Umbilical cord (tissue), 2 donors: ENCODE measurements at places on chromosomes 16 and 17. TPM values are rescaled to one million over a fixed set of nuclear protein-coding genes. Genes with fewer than 3 reads are reported as not detected.
A peak's percentile ranks its signal among the peaks of the same experiment; 100 is the strongest.

CRYBA1 gene
- not detected for total RNA-seq

FBXW10 gene
- 0.24 TPM for total RNA-seq

NPB gene
- 1.4 TPM for total RNA-seq

SLC4A1 gene
- 34.4 TPM for total RNA-seq

C1QTNF8 gene
- total RNA-seq: not detected

ARHGDIG gene
- 18.3 TPM for total RNA-seq

DNA sequence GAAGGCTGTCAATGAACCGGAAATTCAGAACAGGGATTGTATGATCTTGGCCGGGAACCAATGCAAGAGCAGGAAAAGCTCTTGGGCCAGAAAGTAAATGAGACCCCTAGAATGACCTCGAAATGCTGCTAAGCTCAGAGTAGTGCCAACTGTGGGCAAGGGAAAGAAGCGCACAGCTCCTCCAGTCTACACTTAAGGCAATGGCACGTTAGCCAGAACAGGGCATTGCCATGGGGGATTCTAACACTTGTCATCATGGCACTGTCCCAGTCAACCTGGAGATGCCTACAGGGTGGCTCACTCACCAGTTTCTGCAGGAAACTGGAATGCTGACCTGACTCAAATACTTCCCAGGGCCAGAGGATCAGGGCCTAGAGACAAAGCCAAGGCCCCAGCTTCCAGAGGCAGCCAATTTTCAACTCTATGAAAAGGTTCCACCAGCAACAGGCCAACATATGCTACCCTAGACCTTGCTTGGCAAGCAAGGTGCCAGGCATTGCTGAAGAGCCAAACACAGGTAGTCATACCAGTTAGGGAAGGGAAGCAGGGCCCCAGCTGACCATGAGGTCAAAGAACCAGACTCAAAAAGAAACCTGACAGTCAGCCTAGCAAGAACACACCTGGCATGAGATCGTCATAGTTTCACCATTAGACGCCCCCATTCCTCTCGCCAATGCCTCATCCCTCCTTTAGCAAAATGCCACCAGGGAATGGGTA lies 34.9 kb downstream of the ARHGAP17 start:
- DNase-seq: no peak

GRCh38 chr16:85395207-85395912 lies 217.8 kb upstream of the GSE1 start:
- peak; percentile 99 for DNase-seq

DNA sequence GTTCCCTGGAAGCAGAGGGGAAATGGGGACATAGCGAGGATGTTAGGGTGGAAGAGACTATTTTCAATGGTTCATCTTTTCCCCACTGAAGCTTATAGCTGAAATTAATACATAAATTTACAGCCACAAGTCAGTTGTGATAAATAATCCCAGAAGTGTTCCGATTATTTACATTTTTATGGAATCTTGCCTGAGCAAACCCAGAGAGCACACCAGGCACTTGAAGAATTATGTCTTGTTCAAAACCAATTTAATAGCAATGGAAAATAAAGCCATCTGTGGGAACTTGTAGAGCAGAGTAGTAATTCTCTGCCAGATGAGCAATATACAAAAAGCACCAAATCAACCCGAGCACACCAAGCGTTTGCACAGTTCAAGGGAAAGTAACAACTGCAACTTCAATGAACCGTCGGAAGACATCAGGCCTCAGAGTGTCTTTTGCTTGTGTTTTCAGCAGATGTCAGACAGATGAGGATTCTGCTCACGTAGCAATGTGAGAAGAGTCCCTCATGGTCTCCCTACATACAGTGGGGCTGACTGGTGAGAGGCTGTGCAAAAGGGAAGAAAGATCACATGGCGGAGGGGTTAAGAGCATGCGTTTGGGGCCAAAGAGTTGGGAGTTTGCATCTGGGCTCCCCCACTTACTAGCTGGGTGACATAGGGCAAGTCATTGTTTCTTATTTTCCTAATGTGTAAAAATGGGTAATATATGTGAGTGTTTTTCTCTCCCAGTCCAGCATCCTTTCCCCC lies 148.7 kb upstream of the HS3ST2 start:
- no peak for DNase-seq

DNA sequence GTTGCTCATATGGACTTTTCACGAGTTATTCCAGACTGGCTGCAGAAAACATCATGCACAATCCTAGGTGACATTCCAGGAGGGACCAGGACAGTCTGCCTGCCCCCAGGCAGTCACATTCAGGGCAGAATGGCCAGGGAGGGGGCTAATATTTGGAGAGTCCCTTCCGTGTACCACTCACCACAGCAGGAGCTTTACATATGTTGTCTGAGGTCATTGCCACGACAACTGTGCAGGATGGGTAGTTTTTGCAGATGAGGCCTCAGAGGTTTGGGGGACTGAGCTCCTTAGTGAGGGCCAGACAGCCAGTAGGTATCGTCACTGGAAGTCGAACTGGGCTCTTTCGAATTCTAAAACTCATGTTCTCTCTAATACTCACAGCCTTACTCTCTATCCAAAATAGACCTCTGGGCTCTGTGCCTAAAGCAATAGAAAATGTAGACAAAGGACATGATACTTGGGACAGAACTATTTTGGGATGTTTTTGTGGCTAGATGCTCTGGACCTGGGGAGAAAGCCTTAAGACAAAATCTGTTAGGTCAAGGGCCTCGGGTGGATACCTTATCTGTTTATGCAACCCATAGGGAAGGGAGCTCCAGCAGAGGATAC lies 338.5 kb downstream of the MAF start:
- DNase-seq: no peak

DNA sequence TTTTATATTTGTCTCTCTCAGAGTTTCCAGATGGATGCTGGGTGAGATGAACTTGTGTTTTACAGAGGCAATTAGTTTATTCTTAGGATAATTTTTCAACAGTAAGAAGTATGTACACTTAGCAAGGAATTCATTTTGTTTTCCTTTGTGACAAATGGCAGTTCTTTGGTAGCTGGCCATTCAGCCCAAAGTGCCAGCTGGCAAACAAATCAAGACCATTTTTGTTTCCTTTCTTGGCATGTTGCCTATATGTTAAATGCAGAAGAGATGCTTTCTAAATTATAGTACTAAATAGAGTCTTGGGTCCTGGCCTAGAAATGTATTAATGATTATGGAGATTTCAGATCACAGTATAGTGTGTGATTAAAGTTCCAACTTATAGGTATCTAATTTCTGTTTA lies 337.1 kb downstream of the CNTNAP4 start:
- no peak for DNase-seq

GRCh38 chr17:3645310-3645709 lies 8.8 kb downstream of the CTNS start:
- no peak for DNase-seq

DNA sequence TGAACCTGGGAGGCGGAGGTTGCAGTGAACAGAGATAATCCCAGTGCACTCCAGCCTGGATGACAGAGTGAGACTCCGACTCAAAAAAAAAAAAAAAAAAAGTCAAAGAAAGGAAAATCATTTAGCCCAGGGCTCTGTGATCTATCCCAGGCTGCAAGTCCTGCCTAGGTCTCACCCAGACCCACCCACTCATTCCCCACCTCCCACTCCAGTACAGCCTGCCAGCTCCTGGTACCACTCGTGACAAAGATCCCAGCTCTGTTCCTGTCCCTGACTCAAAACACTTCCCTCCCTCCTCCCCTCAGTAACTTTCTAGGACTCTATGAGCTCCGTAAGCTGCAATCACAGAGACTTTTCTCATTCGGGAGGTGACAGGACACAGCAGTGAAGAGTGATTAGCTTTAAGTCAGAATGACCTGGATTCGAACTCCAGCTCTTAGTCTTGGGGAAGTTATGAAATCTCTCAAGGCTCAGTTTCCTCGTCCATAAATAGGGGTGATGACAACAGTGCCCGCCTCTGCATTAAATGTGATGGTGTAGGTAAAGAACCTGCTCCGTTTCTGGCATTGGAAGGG lies 28.0 kb upstream of the MRPS23 start:
- DNase-seq: no peak

DNA sequence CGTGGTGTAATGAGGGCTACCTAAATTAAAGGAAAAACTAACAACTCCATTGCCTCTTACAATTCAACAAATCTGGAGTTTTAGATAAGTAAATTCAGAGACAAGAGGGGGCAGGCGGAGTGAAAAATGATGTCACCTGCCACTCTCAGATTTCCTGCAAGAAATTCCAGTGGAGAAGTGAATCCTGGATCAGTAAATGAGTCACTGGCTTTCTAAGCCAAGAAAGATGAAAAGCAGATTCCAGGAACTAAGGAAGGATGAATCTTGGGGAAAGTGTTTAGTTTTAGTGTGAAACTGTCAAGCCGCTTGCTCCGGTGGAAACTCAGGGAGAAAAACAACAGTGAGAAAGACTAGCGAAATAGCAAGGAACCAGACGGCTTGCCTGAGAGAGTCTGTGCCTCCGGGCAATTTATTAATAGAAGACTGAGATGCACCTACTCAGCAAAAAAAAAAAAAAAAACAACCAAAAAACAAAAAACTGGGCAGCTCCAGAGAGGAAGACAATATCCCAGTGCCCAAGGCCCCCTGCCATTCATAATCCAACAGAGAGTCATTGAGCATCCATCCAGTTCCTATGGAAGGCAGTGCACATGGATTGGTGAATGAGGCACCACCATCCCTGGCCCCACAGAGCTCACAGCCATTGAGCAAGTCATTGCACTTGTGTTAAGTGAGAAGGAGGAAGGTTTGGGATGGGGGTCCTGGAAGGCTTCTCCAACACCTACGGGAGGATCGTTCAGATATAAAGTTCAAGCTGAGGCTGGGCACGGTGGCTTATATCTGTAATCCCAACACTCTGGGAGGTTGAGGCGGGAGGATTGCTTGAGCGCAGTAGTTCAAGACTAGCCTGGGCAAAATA lies 12.1 kb upstream of the RIPOR1 start:
- peak; percentile 92 for DNase-seq

GRCh38 chr17:19370493-19370960 lies 7.8 kb upstream of the MAPK7 start:
- no peak for DNase-seq

DNA sequence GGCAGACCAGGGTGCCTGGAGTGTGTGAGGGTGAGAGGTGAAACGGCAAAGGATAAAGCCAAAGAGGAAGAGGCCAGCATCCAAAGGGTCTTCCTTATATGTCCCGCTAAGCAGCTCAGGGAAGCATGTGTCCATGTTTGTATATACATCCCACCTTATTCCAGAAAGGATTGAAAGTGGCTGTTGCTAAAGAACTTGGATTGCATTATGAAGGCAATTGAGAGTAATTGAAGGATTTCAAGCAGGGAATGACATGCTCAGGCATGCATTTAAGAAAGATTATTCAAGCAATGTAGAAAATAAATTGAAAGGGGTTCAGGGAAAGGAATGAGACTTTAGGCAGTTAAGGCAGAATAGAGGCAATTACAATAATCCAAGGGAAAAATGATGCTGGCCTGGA lies 237.6 kb upstream of the SOX9 start:
- DNase-seq: no peak

DNA sequence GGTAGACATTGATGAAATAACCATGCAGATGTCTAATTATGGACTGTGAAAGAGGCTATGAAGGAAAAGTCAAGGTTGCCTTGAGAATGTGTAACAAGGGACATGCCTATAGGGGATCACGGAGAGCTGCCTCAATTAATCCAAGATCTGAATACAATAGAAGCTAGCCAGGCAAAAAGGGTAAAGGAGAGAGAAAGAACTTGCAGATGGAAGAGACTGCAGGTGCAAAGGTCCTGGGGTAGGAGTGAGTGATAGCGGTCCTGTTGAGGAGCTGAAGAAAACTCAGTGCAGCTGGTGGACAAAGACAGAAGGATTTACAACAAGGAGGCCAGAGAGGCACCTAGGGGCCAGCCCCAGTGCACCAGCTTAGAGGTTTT lies 15.9 kb upstream of the TNS4 start:
- no peak for DNase-seq

DNA sequence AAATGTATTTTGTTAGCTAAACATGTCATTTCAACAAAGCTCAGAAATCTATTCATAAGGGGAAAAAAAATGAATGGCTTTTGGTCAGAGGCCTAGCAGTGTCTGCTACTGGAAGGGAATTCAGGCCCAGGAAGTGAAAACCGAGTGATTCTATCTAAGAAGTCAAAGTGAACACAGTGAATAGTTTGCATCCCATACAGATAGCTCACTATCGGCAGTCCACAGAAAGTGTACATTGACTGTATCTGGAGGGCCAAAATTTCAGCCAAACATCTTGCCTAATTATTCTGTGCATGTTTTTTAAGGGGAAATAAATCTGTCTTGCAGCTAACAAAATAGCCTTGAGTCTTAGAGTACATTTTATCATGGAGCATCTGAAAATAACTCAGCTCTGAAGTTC lies 214.4 kb upstream of the CACNG5 start:
- no peak for DNase-seq

DNA sequence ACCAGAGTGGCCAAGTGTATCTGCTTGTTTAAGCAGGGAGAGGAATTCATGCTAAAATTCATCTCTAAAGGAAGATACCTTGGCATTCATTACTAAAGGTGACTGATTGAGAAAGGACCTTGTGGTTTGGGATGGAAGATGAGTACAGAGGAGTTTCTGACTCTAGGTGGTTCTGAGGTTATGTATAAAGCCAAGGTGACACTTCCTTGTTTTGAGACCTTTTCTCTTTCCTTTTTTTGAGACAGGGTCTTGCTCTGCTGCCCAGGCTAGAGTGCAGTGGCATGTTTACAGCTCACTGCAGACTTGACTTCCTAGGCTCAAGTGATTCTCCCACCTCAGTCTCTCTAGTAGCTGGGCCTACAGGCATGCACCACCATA lies 9.1 kb downstream of the ABHD15 start:
- DNase-seq: no peak

DNA sequence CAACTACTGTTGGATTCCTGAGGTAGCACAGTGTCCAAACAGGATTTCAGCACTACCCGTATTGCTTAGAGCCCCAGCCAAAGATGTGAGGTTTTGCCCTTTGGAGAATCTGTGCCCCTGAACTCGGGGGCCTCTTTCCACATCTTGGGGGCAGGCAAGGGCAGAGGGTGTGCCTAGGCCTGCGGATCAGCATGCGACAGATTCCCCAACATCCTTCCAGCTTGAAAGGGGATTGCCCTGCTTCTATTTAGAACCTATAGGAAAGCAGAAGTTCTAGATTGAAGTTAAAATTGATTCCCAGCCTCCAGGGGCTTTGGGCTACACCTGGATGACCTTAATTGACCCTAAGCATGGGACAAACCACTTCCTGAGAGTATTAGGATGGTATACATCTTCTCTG lies 19.6 kb downstream of the NOD2 start:
- DNase-seq: no peak

DNA sequence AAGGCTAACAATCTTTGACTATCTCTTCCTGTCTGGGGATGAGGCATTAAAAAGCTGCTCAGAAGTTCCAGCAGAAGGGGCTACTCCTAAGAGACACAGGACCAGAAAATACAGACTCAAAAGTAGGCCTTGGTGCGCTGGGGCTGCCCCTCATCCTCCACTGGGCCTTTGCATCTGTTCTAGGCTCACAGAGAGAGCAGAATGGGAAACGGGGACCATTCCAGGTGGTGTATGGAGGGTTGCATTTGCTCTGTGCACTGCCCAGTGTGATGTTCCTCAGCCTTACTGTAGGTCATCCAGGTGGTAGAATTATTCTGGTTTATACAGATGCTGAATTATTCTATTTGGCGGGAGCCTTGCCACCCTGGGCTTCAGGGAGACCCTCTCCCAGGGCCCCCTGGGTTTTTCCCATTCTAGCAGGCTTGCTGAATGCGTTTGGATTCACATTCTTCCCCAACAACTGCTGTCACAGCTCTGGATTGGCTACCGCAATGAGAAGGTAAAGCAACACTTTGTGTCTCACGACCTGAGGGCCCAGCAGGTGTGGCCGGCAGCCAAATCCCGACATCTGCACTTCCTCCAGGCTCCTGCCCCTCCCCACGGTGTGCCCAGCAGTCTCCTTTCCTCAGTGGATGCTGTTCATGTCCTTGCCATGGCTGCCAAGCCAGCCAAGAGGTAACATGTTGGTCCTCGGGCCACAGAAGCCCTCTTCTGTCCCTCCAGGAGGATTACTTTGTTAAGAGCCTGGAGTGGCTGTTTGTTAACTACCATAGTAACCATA lies 25.0 kb upstream of the ZNHIT3 start:
- DNase-seq: no peak
